ENCODE measurements at places on chromosomes 1 and 21.

- DNase-seq, result peak; percentile 11
These were observed 90.4 kb downstream of the RGS21 start for GRCh38 chr1:192407206-192407605.

DNA sequence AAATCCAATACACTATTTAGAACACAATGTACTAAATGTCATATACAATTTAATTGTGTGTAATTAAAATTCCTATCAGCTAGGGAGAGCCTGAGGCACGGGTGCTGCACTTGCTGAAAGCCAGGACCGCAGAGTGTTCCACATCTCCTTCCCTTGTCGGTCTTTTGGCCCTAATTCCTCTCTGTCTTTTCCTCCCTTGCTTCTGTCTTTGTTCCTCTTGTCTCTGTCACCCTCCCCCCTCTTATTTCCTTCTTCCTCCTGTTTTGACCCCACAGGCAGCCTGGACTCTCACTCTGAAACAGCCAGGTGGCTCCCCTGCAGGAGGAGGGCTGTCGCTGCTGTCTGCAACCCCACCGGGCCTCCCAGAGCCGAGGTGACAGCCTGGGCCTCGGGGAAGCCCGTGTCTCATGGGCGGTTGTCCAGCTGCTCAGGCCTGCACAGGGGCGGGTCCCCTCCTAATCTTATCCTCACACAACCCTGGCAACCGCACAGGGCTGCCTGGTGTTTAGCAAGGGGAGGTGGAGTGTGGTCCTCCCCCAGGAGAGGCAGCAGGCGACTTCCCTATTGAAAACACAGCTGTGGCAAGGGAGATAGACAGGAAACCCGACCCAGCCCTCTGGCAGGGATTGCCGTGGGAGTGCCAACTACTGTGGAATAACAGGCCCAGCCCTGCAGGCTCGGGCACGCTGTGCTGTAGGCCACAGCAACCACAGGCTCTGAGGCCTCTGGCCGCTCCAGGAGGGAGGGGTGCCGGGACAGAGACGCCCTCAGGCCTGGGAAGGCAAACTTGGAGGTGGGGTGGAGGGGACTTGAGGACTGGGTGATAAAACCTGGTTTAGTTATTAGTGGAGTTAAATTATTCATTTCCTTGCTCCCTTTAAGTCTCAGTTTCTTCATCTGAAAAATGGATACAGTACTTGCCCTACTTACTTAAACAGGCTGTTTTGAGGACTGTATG is 68.8 kb upstream of the WDR26 start:
- DNase-seq, result peak; percentile 78

DNA sequence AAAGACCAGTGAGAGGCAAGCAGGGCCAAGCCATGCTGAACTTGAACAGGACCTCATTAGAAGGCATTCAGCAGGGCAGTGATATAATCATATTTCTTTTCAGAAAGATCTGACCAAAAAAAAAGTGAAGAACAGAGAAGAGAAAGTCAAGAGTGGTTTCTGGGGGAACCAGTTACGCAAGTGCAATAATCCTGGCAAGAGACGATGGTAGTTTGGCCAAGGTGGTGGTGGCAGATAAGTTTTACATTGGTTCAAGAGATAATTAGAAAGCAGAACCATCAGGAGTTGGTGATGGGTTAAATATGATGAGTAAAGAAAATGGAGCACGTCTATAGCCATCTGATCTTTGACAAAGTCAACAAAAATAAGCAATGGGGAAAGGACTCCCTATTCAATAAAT is 54.3 kb downstream of the ZSWIM5 start:
- DNase-seq, result no peak

DNA sequence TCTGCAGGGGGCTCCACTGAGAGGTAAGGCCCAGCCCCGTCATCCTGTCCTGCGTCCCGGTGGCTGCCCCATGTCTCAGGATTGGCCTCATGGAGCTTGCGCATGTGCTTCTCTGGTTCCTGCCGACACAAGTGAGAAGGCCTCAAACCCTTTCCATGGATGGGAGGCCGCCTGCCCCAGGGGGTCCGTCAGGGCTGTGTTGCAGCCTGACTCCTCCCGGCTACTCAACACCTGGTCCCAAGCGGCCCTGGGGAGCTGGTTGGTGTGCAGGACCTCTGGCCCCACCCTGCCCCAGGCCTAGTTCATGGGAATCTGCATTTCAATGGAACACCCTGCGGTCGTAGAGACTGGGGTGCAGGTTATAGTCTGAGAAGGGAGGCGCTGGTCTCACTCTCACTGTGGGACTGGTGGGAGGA is 21.1 kb upstream of the PDE9A start:
- no peak for DNase-seq

GRCh38 chr1:72197786-72198185 is 84.6 kb downstream of the NEGR1 start:
- DNase-seq, result no peak

- no peak for DNase-seq
These were observed 12.4 kb downstream of the KCNQ4 start for GRCh38 chr1:40795811-40796586.

GRCh38 chr1:155013632-155014031 is 11.0 kb downstream of the ZBTB7B start:
- no peak for DNase-seq

DNA sequence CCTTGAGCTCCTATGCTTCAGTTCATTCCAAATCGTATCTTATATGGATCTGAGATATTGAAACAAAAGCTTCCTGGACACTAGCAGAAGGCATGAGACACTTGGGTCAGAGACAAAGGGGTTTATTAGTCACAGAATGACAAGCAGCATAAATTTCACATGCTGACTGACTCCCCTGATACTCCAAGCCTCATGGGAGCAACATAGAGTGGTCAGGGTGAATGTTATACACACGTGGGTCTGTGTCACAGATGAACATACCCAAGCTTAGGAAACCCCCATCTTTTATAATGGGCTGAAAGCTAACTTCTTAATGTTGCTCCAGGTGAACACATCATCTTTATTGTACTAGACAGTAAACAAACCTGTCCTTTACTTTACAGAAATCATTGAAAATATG is 599.9 kb upstream of the RGS18 start:
- no peak for DNase-seq

- DNase-seq, result no peak
These were observed 41.0 kb downstream of the VCAM1 start for GRCh38 chr1:100760511-100760910.

DNA sequence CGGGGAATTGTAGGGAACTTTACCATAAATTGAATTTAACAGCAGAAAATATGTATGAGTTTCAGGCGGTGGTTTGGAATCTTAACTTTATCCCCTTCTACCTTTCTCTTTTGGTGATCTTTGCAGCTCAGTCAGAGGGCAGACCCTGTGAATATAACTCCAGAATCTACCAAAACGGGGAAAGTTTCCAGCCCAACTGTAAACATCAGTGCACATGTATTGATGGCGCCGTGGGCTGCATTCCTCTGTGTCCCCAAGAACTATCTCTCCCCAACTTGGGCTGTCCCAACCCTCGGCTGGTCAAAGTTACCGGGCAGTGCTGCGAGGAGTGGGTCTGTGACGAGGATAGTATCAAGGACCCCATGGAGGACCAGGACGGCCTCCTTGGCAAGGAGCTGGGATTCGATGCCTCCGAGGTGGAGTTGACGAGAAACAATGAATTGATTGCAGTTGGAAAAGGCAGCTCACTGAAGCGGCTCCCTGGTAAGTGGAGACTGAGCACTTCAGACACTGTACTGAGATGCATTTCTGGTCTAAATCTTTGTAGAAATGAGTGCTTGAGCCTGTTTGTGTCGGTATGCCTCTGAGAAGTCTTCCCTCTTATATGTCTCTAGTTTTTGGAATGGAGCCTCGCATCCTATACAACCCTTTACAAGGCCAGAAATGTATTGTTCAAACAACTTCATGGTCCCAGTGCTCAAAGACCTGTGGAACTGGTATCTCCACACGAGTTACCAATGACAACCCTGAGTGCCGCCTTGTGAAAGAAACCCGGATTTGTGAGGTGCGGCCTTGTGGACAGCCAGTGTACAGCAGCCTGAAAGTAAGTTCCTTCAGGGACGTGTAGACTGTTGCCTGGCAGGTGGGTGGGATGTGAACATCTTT is 1.5 kb downstream of the CCN1 start:
- DNase-seq, result peak; percentile 73

DNA sequence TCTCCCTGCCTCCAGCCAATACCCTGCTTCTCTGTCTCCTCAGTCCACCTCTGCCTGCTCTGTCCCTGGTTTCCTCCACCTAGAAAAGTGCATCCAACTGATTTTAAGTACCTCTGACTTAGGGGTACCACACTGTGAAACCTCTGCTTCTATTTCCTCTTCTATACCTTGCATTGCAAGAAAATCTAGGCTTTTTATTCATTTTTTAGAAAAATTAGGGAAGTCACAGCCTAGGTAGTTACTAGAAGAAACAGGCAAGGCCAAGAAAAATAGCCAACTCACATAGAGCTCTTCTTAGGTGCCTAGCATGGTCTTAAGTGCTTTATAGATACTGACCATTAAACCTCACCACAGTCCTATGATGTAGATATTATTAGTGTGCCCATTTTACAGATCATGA is 39.1 kb downstream of the HIVEP3 start:
- no peak for DNase-seq

- peak; percentile 53 for DNase-seq
These were observed at the start of gene SAMSN1 for GRCh38 chr21:14545906-14546480. TSS of gene SAMSN1 (minus strand) at chr21:14546315. CDS start at chr21:14546261, 54 bp downstream.

GRCh38 chr21:30935889-30936168 is 54.4 kb upstream of the KRTAP11-1 start:
- DNase-seq, result no peak

DNA sequence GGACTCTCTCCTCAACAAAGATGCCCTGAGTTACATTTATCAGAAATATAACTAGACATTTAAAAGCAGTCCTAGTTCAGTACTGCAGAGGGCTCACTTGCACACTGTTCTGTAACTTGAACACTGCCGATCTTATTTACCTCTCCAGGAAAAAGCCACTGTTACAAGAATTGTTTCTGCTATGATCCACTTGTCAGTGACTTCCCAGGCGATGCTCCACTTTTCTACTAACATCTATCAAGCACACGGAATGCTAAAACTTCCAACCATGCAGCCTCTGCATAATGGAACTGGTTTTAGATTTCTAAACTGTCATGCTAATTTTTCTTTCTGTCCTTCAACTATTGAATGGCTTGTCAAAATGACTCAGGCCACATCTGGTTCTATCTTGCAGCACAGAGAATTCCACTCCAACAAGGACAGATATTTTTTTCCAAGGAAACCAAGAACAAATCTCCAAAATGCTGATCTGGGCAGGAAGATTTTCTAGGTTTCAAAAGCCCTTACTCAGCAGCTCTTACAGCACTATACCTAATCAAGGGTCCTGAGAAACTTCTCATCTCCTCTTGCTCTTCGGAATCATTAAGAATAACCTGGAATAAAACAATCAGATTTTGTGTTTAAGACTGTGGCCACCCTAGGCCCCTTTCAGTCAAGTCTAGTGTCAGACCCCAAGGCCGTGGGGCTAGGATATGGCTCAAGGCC is 9.9 kb downstream of the SEC16B start:
- DNase-seq, result peak; percentile 51

- peak; percentile 21 for DNase-seq
These were observed 35.5 kb downstream of the SH3GLB1 start for GRCh38 chr1:86739648-86740509.

GRCh38 chr1:35044431-35044830 is 12.7 kb upstream of the ZMYM6 start:
- DNase-seq, result no peak

- no peak for DNase-seq
These were observed 26.3 kb upstream of the KIAA0040 start for GRCh38 chr1:175218786-175219434.

DNA sequence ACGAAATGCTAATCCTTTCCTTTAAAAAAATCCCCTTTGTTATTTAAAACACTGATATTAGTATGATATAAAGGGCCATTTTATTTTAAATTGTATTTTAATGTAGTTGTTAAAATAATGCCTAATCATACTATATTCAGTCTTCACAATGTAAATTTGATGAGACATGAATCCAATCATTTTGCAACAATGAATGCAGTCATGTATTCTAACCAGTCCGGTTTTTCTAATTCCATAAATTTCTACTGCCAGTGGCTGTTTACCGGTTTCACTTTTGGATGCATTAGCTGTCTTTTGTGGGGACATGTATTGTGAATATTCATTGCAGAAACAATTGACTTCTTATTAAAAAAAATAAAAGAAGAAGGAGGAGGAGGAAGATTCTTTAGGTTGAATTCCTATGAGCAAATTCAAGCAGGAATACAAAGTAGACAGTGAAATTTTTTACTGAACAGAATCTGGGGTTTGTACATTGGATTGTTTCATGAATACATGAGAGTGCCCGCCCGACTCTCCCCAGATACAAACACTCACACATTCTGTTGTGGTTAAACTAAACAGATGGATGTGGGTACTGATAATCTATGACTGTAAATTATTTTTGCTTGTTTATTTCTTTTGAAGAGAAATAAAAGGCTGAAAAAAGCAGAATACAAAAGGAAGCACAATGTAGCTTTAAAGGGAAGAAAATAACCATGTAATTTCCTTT is 624.8 kb upstream of the PTBP2 start:
- DNase-seq, result no peak

GRCh38 chr1:178536844-178537371 is 24.0 kb downstream of the TEX35 start:
- no peak for DNase-seq

DNA sequence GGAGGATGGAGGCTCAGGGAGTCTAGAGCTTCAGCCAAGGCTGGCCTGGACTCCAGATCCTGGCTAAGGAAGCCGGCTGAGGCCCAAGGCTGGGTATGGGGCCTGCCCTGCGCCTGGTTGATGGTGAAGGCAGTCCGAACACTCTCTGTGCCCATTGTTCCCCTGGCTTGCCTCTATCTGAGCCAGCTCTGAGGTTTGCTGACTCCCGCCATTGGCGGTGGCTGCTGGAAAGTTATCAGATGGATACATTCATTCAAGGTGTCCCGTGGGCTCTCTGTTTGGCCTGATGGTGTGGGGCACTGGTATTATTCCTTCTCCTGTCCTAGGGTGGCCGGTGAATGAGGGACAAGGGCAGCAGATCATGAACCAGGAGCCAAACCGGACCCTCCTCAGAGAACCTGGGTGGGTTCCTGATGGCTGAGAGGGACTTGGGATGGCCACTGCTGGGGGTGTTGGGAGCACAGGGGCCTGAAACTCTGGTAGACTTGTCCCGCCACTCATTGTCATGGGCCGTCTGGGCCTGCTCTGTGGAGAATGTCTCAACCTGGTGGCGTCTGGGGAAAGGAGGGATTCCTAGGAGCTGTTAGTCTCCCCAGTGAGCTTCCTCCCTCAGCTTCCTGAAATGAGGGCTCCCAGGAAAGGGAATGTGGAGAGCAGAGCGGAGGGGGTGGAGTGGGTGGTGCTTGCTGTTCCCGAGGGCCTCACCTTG is 22.2 kb downstream of the SLC26A9 start:
- DNase-seq, result no peak

DNA sequence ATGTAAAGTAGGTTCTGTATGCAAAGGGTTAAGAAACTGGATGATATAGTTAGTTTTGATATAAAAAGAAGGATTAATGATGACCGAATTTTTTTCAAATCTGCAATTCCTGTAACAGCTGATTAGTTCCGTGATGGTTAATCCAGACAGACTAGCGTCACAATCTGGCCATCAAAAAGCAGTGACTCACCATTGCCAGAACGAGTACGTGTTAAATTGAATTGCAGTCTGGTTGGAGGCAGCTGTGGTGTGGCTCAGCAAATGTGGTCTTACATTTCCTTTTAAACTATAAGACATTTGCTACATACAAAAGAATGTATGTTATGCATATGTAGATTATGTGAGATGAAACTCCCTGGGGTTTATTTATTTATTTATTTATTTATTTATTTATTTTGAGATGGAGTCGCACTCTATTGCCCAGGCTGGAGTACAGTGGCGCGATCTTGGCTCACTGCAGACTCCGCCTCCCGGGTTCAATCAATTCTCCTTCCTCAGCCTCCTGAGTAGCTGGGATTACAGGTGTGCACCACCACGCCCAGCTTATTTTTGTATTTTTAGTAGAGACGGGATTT is 139.8 kb downstream of the RYR2 start:
- no peak for DNase-seq

GRCh38 chr1:176785791-176786190 is 322.8 kb downstream of the PAPPA2 start:
- DNase-seq, result no peak

Data from dermis blood vessel endothelial cell (primary cell).